ENCODE measurements at places on chromosomes 2 and 18. TPM values are rescaled to one million over a fixed set of nuclear protein-coding genes. Genes with fewer than 3 reads are reported as not detected.

The UGT1A4 gene
- not detected for total RNA-seq

DNA sequence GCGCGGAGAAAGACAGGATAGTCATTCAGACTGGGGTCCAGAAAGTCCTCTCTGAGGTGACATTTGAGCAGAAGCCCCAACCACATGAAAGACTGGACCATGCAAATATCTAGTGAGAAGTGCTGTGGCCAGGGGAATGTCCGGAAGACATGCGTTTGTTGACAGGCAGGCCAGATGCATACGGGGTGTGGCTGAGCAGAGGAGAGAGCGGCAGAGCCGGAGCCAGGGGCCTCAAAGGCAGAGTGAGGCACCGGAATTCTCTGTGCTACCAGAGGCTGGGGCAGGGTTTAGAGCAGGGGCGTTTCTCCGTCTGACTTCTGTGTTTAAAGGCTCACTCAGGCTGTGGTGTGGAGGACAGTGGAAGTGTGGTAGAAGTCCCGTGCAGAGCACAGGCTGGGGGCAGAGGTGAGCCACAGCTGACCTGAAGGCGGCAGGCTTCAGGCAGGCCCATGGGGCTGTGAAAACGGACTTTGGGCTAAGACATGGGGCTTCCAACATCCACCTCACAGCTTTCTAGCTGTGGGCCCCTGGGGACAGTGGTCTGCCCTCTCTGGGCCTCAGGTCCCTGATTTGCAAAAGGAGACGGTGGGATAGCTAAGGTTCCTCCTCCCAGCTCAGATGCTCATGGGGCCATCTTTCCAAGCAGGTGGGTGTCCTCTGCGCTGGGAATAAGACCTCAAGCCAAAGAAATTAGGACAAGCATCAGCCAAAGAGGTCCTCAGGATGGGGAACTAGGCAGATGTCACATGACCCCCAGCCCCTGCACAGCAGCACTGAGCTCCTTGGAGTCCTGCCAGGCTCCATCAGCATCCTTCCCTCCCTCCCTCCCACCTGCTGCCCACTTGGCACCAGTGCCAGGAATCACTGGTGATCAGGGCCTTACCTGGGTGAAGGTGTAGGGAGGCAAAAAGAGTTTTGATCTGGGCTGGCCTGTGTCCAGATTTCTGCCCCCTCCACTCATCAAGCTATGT, 11.2 kb downstream of the RUFY4 start:
- DNase-seq, result no peak

The BCL11A gene
- total RNA-seq, result not detected

DNA sequence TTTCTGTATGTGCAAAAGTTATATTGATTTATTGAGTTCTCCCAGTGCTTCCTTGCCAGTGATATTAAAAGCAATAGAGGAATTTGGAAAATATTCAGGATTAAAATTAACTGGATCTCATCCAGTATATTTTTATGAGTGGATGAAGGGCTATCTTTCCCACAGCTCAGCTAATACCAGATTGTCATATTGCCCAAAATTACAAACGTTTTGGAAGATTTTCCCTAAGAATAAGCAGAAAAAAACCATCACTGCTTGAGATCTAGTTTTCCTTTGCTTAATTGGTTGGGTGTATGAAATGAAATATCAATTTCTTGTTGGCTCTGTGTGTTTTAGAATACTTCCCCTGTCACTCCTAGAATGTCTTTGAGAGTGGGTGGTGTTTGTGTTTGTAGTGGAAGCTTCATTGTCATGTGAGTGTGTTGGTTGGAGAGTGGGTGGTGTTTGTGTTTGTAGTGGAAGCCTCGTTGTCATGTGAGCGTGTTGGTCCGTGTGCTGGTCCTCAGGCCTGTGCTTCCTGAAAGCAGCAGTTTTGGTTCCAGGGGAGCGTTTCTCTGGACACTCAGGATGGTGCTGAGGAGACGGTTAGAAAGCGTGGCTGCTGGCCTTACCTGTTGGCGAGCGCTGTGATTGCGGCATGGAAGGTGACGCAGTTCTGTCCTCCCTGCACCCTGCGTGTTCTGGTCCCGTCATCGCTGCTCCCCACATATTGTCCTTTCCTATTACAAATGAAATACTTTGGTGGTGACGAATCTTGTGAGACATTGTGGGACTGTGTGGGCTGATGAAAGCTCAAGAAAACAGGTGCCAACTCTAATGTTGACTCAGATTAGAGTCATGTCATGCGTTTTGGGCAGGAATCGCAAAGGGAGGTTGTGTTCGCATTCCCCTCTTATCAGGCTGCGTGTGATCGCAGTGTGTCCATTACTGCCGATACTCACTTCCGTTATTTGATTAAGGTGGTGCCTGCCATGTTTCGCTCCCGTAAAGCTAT, 12.4 kb downstream of the ASB1 start:
- DNase-seq, result peak; percentile 97

GRCh38 chr2:98028101-98028561, 32.4 kb upstream of the TMEM131 start:
- peak; percentile 74 for DNase-seq

The ANKRD30B gene
- total RNA-seq, result 0.57 TPM

- no peak for DNase-seq
Measured at GRCh38 chr2:241563571-241563980, 5.0 kb downstream of the BOK start.

DNA sequence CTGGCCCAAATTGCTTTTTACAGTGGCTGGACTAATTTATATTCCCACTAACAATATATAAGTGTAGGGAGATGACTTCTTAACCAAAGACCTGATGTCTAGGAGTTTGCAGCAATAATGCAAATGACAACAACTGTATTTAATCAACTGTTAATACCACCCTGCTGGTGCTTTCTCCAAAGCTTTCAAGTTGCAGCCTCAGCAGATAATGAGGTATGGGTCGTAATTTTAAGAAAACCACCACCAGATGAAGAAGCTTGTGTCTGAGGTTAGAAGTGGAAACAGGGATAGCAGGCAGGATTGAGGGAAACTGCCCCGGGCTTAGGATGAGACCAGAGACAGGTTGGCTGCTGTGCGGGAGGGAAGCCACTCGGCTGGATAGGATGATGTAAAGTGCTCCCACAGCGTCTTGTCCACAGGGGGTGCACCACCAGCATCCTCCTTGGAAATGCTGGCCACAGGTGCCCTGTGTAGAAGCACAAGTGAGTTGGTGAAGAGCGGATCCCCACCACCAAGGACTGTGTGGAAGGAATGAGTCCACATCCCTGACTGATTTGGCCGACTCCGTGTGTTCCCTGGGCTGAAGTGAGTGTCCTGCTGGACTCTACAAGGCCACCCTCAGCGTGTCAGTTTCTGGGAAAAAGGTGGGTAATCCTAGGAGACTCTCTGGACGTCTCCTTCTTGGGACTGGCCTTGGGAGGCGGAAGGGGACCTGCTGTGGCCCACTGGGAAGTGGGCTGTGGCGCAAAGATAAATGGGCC, 76.1 kb upstream of the SMAD2 start:
- no peak for DNase-seq

- DNase-seq, result no peak
Measured at GRCh38 chr2:85878719-85879370, 9.9 kb downstream of the ST3GAL5 start.

- DNase-seq, result no peak
Measured at GRCh38 chr2:160701822-160702221, 208.2 kb upstream of the RBMS1 start.

DNA sequence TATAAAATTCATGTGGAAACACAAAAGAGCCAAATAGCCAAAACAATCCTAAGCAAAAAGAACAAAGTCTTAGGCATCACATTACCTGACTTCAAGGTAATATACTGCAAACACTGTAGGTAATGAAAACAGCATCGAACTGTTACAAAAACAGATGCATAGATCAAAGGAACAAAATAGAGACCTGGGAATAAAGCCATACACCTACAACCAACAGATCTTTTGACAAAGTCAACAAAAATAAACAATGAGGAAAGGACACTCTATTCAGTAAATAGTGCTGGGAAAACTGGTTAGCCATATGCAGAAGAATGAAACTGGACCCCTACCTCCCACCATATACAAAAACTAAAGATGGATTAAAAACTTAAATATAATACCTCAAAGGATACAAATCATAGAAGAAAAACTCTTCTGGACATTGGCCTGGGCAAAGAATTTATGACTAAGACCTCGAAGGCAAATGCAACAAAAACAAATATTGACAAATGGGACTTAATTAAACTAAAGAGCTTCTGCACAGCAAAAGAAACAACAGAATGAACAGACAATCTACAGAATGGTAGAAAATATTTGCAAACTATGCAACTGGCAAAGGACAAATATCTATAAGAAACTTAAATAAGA, 218.0 kb downstream of the PHLPP1 start:
- DNase-seq, result no peak

DNA sequence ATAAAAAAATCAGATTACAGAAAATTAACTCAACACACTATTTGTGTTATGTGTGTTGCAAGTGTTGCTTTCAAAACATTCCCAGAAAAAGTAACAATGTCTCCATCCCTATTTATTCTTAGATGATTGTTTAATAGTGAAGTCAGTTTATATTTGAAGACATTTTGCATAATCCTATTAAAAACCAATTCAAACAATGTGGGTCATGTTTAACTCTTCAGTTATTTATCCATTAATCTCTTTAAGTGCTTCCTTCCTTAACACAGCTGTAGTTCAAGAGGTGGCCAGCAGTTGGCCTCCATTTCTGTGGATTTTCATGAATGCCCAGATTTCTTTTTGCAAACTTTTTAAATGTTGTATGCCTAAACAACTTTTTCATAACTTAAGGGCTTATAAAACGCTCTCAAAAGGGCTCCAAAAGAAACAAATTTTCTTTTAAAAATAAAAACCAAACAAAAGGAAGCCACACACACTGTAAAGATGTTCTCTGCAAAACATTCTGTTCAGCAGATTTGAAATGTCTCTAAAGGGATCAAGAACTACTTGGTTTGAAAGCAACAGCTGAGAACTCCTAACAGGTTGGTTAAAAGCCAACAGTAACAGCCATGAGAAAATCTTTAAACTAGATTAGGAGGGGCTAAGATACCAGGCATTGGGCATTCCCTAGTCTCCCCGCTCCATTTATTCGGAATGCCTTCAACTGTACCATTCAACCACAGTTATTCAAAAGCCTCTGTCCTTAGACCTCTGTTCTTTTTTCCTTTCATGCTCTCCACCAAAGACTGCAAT, 71.5 kb downstream of the THADA start:
- DNase-seq, result no peak

GRCh38 chr2:119435081-119435952, 3.7 kb downstream of the TMEM37 start:
- DNase-seq, result no peak

The ANO7 gene
- 0.62 TPM for total RNA-seq

The TWIST2 gene
- total RNA-seq, result 24.7 TPM

DNA sequence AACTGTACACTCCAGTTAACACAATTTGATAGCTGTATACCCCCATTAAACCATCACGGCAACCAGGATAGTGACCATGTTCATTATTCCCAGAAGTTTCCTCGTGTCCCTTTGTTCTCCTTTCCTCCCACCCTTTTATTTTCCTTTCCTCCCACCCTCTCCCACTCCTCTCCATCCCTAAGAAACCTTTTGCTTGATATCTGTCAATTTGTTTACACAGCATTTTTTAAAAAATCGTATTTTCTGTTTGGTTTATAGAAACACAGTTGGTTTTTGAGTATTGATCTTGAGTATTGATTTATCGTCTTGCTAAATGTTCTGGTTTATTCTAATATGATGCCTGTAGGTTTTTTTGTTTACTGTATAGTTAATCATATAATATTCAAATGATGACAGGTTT, 119.4 kb downstream of the PHLPP1 start:
- DNase-seq, result no peak

DNA sequence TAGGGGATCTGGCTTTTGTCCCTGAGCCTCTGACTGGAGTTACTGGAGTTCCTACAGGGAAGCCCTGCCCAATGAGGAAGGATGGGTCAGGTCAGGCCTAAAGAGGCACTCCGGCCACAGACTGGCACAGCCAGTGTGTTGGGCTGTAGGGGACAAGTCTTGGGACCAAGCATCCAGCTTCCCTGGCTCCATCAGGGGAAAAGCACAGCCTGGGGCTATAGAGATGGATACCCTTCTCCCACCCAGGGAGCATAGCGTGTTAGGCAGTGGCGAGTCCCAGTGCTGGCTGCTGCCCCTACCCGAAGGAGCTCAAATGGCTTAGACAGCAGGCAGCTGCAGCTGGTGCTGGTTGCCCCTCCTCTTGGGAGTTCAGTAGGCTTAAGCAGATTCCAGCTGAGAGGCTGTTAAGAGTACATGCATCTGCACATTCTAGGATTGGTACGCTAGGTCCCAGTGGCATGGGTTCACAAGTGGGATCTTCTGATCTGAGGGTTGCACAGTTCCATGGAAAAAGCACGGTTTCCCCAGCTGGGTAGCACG, 111.4 kb downstream of the DCDC2C start:
- DNase-seq, result no peak

GRCh38 chr2:220499225-220499624, 871.8 kb downstream of the SLC4A3 start:
- peak; percentile 84 for DNase-seq

- no peak for DNase-seq
Measured at GRCh38 chr18:3848316-3848715, 398.3 kb downstream of the TGIF1 start.

GRCh38 chr2:119106301-119106897, 52.2 kb downstream of the C1QL2 start:
- DNase-seq, result peak; percentile 19

DNA sequence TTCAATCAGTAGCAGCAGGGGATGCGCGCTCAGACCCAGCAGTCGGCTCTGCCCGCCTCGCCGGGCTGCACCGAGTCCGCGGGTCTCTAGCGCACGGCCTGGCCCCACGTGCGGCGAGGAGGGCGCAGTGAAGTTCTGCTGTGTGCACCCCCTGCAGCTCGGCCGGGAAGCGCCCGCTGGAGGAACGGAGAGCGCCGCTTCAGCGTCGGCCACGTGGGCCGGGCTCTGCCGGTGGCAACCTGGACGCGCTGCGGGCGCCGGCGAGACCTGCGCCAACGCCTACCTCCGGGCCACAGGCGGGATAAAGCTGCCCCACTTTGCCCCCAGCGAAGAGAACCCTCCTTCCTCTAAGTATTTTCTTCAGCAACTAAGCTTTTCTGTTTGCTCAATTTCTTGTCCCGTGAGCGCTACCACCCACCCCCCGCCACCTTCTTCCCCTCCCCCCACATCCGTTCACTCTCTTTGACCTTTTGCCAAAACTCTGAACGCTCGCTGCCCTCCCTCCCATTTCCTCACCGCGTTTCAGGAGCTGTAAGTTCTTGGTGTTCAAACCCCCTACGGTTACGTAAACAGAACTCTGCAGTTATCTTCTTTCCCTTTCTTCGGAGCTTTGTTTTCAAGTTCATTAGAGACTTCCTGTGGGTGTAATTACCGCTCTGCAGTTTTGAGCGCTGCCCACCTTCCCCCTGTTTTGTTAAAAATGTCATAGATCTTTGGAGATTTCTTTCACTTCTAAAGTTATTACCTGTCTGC, 42.6 kb upstream of the EDAR start:
- no peak for DNase-seq

All from M059J (cell line).